T-cell (primary cell): ENCODE measurements at places on chromosomes 12 and 14.

- no peak for DNase-seq
Observed at GRCh38 chr12:30887226-30887625, 39.3 kb upstream of the TSPAN11 start.

DNA sequence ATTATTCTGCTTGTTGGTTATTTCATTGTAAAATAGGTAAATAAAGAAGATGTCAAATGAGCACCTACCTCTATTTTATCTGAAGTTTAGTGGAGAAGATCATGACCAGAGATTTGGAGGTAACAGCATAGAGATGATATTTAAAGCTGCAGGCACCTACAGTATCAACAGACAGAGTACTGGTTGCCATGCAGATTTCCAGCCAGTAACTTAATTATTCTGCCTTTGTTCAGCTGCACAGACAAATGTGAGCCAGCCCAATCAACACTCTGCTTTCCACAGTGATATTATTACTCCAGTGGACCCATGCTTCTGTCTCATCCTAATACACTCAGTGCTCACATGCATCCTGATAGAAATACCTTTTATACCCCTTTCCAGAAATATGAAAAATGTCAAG is 348.5 kb upstream of the RGS6 start:
- DNase-seq: no peak

DNA sequence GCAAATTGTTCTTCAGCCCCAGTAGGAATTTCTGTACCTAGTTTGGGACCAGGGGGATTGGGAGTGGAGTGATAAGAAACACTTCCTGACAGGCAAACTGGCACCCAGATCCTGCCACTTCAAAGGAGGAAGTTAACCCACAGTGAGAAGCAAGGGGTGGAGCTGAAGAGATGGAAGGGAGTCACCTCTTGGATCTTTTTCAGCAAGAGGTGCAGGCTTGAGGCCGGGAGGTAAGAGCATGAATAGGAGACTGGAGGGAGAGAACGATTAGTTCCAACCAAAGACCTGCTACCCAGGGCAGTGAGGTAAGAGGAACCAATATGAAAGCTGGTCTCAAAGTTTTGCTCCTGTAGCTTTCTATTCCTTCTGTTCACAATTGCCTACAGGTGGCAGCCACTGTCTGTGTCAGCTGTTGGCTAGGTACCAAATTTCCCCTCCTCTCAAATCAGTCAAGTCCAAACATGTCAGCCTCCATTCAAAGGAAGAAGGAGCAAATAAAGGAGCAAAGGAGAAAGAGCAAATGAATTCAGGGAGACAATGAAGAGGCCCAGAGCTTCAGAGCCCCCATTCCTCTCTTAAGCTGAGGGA is 14.9 kb upstream of the TAC3 start:
- no peak for DNase-seq

GRCh38 chr14:77786148-77786547 is 13.8 kb upstream of the ADCK1 start:
- no peak for DNase-seq

- no peak for DNase-seq
Observed at GRCh38 chr12:94879542-94879941, 124.0 kb downstream of the NDUFA12 start.

- no peak for DNase-seq
Observed at GRCh38 chr12:116382686-116383530, 105.4 kb upstream of the MED13L start.

GRCh38 chr14:22547313-22547947 is 41.6 kb downstream of the DAD1 start:
- DNase-seq: no peak

DNA sequence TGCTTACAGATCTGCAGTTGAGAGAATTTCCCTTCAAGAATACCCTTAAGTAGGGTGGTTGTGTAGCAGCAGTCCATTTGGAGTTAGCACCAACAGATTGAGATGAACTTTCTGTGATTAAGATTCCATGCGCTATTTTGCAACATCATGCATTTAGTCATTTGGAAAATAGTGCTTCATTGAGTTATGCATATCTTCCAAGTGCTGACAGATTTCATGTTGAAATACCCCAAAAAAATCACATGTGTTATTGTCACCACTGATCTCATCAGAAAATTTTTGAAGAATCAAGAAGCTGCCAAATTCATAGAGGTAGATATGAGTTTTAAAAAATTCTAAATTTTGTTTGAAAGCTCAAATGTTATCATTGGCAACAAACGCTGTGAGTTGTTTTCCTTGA is 35.5 kb upstream of the OSBPL8 start:
- DNase-seq: no peak

GRCh38 chr12:19647806-19648556 is 208.7 kb downstream of the AEBP2 start:
- no peak for DNase-seq

GRCh38 chr12:67436230-67436629 is 167.1 kb downstream of the CAND1 start:
- DNase-seq: no peak

DNA sequence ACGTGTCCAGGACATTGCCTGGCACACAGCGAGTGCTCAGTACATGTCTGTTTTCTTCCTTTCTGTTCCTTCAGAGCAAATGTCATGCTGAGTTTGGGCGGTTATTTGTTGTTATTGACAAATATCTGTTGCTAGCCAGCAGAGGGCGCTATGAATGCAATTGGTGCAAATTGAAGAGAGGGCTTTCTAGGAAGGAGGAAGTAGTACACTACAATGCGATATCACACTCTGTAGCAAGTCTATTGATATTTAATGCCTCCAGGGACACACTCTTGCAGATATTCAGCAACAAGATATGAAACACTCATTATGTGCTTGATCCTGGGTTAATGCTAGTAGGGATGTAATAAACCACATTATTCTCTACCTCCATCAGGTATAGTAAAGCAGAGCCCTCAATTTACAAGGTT is 267.3 kb upstream of the SRRM4 start:
- DNase-seq: no peak

DNA sequence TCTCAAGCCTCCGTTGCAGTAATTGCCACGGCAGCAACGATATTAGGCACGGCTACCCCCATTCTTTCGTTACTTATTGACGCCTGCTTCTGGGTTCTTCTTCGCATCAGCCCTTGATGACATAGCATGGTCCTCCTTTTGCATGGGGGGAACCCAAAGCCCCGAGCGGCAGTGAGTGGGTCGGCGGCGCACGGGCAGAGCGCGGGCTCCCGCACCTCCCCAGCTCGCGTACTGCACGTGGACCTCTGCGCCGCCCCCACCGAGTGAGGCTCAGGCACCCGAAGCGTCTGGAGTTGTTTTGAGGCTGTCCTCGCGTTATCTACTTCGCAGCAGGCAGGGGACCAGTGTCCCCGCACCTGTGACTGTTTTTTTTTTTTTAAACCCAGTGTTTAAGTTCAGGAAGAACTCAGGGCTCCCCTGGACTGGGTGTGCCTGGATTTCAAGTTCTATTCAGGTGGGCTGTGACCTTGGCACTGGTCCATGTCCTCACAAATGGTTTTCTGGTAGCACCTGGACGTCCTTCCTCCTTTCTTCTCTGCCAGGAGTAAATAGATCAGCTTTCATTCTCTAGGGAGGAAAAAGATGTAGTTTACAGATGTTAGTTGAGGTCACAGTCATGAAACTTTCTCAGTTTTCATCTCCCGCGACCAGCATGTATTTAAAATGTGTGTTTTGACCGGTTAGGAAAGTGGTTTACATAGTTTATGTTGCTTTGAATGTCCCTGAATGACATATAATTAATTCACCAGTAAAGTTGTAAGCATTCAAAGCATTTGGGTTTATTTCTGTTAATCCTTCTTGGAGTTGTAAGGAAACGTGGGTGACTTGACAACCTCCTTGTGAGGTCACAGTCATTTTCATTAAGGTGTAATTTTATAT is 1.4 kb upstream of the FOXN4 start:
- no peak for DNase-seq

DNA sequence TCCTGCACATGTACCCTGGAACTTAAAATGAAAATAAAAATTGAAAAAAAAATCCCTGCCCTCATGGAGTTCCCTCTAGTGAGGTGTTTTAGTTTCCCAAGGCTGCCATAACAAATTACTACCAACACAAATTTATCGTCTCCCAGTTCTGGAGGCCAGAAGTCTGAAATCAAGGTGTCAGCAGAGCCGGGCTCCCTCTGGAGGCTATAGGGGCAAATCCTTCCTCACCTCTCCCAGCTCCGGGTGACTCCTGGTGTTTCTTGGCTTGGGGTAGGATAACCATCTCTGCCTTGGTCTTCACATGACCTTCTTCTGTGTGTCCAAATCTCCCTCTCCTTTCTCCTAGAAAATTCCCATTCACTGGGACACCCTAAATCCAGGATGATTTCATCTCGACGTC is 50.1 kb downstream of the PLXNC1 start:
- no peak for DNase-seq
